ENCODE measurements at places on chromosomes 1 and 21.

GRCh38 chr1:156489166-156489934 is 11.2 kb downstream of the MEF2D start:
- peak; percentile 42 for DNase-seq

DNA sequence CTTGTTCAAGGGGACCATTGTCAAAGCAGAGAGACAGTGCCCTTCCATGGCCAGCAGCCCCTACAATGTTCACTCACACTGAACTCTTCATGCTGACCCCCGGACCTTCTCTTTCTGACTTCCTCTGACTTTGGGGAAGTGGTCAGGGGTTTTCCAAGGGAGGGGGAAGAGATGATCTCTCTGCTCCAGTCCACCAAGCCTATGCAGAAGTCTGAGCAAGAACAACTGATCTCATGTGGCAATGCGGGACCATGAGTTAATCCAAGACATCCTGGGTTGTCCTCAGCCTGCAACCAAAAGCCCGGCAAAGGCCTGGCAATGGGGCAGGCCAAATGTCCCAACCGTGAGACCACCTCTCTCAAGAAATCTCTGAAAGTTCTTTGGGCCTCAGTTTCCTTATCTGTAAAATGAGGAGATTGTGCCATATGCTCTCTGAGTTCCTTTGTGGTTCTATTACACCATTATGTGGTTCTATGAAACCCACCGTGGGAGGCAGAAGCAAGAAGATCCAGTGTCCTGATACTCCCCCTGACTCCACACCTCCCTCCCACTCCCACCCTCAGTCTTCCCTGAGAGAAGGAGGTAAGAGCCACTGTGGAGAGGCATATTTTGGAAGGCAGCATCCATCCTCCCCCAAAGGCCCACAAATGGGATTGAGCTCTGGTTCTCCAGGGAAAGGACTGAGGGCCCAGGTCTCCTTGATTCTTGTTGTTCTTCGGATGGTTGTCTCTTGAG is 11.8 kb upstream of the ARHGEF2 start:
- no peak for DNase-seq

DNA sequence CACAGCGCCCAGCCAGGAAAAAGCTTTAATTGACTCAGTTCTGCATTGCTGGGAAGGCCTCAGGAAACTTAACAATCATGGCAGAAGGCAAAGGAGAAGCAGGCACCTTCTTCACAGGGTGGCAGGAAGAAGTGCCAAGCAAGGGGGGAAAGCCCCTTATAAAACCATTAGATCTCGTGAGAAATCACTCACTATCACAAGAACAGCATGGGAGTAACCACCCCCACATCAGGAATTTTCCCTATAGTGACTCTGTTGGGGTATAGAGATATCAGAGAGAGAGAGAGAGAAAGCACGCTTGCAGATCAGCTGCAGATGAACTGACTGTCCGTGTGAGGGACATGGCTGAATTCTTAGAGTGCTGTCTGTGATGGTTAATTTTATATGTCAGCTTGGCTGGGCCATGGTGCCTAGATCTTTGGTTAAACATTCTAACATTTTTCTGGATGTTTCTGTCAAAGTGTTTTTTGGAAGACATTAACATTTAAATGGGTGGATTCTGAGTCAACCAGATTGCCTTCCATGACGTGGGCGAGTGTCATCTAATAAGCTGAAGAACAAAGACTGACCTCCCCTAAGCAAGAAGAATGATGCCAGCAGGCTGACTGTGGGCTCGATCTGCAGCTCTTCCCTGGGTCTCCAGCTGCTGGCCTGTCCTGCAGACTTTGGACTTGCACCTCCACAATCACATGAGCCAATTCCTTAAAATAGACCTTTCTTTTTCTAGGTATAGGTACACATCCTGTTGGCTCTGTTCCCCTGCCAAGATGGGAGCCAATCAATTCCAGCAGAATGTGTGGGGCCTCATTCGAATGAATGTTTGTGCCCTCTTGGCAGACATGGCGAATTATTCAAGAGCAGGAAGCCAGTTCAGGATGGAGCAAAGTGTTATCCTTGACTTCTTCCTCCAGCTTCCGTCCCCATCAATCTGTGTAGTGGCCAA is 21.4 kb upstream of the CPT2 start:
- DNase-seq = no peak

GRCh38 chr1:26353976-26354820 is at the start of gene CRYBG2:
TSS of gene CRYBG2 (minus strand) at chr1:26354130. CDS start at chr1:26346657, 7,473 bp downstream.
- DNase-seq = no peak

- no peak for DNase-seq
Measured at GRCh38 chr1:89465201-89465600, 59.4 kb upstream of the LRRC8B start.

DNA sequence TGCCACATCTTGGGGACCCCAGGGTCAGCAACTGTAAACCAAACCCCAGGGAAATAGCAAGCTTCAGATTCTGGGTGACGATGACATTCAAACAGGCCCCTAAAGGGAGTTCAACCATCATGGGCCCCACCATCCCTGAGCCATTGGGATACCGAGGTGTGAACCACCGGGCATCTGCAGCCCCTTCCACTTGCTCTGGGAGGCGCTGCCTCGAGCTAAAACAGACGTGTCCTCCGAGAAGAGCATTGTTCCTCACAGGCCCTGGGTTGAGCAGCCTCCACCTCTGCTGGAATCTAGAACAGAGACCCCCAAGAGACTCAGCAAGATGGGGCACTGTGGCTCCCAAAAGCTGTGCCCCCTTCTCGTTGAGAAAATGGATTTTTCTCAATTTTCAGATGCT is 19.0 kb upstream of the EFHD2 start:
- no peak for DNase-seq

- no peak for DNase-seq
Measured at GRCh38 chr21:27189870-27190269, 223.0 kb upstream of the ADAMTS5 start.

GRCh38 chr1:166069390-166069789 is 97.4 kb downstream of the FAM78B start:
- DNase-seq = no peak

DNA sequence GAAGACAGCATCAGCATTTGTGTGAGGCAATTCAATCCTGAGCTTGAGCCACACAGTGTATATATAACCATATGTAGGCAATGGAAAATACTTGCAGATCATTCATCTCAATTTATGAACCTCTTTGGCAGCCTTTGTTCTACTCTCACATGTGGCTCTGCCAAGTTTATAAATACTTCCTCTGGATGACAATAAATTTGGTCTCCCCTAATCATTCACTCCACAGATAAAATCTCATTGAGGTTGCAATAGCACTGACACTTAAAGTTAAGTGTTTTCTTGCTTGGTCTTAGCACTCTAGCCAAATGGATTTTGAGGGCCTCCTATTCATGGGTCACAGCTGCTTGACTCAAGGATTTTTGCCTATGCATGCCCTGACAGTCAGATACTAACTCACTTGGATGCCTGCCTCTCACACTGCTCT is 136.6 kb upstream of the VANGL1 start:
- no peak for DNase-seq

DNA sequence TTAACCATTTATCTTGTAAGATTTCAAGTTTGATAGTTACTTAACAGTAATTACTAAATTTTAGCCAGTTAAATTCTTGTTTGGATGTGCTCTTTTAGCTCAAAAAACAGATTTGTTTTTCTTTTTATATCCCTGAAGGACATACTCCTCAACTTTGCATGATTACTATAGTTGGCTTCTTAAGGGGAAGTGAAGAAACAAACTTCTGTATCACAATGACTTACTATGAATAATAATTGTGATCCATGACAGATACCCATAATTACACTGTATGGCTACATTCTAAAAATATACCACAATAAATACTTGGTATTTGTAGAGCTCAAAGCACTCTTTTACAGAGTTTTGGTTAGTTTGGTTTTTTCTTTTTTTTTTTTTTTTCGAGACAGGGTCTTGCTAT is 55.8 kb downstream of the IARS2 start:
- DNase-seq = no peak

DNA sequence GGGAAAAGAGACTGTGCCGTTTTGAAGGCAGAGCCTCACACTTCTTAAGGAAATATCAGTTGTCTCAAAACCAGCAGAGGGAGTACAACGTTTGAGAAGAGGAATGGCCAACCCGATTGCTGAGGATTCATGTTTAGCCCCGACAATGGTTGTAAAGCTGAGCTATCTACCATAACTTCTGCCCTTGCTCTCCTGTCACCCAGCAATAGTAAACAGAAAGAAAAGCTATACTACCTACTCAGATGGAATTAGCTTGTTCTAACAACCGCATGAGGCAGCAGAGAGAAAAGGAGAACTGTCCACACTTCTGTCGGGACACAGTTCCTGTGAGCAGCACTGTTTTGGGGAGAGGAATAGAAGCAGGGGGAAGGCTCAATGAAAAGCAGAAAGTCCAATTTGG is 91.2 kb downstream of the SLC45A1 start:
- no peak for DNase-seq

DNA sequence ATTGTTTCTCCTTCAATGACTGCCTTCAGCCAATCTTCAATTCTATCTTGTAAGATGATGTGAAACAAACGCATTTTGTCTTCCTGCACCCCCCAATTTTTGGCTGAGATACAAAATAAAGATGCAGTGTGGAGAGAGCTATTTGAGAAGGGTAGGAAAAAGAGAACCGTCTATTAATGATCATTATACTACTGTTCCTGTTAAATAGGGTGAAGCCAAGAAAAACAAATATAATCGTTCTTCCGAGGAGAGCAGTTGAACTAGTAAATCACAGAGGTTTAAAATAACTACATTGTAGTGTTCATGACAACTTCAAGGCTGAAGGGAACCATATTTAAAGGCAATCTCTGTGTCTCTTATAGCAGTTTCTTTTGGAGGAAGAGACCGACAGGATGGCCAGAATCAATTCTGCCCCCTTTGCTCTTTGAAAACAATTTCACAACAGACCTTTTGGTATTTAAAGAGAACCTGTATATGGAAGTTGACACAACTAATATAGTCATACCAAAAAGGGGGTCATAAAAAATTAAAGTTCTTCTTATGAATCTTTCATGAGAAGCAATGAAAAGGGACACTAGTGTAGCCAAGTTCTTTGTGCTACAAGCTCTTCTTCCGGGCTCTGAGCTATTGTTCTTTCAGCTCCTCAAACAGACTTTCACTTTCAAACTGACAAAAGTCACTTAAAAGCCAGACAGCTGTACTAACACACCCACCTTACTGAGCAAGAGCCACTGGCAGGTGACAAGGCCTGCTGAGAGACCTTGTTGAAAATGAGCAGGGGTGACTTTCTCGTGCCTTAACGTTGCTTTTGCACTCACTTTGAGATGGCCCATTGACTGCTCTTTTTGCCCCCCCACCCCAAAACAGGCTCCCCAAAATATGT is 30.9 kb downstream of the PROX1 start:
- DNase-seq = peak; percentile 17

DNA sequence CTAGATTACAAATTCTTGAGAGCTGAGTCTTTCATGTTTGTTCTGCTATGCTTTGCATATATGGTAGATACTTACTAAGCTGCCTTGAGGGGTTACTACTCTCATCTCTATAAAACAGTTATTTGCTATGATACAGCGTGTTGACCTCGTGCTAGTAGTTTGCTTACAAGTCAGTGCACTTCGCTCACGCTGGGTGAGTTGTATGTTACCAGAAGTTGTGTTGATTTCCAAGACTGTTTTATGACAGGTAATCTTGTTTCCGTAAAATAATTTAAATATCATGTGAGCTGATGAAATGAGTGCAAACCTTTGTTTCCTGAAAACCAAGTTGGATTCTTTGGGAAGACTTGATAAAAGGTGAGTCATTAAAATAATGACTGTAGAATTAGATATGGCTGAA is 7.3 kb downstream of the MRPS6 start:
- no peak for DNase-seq

- no peak for DNase-seq
Measured at GRCh38 chr1:195530961-195531360, 1077.3 kb downstream of the KCNT2 start.

GRCh38 chr1:98055457-98055856 is 134.6 kb upstream of the DPYD start:
- no peak for DNase-seq

DNA sequence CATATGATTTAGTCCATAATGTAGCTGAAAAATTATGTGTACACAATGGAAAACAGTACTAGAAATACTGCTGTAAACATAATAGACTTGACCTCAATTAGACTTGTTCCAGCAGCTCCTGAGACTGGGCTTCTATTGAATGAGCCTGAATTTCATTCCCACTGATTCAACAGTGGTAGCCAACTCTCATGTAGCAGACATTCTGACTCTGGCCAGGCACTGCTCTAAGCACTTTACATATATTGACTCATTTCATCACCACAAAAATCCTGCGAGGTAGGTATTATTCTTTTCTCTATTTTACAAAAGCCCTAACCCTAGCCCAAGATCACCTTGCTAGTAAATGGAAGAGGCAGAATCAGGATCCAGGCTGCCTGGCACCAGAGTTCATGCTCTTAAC is 12.8 kb upstream of the CTSS start:
- no peak for DNase-seq

DNA sequence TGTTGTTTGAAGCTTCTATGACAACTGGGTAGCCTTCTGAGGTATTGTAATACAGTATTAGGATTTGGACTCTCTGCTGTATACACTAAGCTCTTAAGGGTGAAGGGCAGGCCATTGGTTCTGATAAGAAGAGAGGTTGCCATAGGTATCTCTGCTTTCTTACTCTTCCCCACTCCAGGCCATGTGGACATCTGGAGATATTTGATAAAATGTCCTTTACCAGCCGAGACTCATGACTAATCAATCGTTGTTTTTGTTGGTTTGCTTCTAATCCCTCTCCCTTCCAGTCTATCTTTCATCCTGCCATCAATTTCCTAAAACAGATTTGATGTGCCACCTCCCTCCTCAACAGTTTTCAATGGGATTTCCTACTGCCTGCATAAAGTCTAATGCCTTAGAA is 64.6 kb upstream of the WDR26 start:
- no peak for DNase-seq

DNA sequence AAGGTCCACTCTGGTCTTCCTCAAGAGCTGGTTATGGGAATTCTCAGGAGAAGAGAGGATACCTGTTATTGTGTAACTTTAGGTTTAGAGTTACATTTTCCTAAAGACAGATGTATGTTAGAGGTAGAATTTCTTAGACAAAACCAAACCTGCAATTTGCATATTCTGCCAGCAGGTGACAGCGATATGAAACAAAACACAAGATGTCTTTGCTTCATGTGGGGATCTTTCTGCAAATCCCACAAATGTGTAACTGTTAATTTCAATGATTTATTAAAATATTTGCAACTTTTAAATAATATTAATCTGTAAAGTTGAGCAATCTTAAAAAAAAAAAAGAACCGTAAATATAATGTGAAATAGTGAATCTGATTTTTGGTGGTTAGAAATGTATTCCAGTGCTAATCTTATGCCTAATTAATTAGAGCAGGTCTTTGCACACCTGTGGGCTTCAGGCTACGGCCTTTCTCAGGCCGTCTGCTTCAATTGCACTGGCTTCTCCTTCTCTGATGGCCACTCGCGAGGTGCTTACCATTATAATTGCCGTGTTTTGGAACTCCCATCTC is 33.4 kb downstream of the FAM78B start:
- DNase-seq = no peak

DNA sequence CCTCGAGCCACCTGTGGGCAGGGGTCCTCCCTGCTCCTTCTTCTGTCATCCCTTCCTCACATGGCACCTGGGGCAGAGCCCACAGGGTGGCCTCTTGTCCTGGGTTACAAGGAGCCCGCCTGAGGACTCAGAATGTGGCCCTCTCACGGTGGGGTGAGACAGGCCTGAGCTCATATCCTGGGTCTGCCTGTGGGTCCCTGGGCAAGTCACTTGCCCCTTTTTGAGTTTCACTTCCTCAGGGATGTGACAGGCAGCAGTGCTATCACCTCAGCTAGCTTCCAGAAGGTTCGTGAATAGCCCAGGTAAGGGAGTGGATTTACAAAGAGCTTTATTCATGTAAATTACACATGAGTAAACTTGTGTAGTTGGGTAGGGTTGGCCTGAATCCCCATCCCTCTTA is 33.5 kb downstream of the HTR6 start:
- no peak for DNase-seq

Measured in NCI-H446 treated with DMSO at 0.1 percent for 48 hours (cell line).